GF-D8 (cell line): ENCODE measurements at places on chromosomes 6 and 20.

GRCh38 chr6:100662264-100662663 lies 197.5 kb upstream of the SIM1 start:
- no peak for DNase-seq

DNA sequence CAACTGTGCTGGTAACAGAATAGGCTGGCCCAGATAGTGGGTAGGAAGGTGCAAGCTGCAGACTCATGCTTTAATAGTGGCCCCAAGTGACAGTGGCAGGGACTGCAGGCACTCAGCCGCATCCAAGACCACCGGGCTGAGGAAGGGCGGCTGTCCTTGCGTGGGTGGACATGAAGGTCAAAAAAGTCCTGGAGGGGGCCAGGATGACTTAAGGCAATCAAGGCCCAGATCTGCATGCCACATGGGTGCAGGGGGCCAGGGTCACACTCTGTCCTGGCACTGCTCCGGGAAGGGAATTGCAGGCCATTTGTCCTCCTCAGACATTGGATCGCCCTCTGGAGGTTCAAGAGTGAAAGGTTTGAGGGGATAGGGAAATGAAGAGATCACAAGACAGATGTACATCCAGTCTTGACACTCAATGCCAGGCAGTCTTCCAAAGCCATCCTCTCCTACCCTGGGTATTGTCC lies 10.4 kb upstream of the VNN2 start:
- DNase-seq: peak; percentile 2

GRCh38 chr6:159360306-159360705 lies 191.1 kb downstream of the FNDC1 start:
- no peak for DNase-seq

GRCh38 chr6:41684311-41685180 lies 46.3 kb downstream of the MDFI start:
- DNase-seq: no peak

GRCh38 chr20:25076201-25076600 lies 5.7 kb downstream of the VSX1 start:
- DNase-seq: no peak

GRCh38 chr6:147037881-147038280 lies 166.3 kb upstream of the STXBP5 start:
- DNase-seq: no peak

DNA sequence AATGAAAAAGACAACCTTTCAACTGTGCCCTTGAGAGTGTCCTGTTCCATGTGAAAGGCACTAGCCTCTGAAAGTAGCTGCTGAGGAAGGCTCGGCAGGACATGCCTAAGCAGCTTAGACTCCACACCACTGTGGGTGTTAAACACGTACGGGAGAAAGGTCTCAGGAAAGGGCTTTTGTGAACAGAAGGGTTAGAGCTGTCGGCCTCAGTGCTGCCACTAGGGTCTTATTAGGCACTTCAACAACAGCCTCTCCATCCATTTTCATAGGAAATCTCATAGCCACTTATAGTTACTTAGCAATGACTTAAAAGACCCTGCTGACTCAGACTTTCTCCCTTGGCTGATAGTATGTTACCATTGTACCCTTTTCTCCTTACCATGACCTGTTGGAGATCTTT lies 662.8 kb downstream of the TBC1D32 start:
- DNase-seq: no peak

GRCh38 chr6:146095481-146095880 lies 66.6 kb downstream of the GRM1 start:
- no peak for DNase-seq

- DNase-seq: no peak
Measured at GRCh38 chr6:41164551-41165120, 1.7 kb upstream of the TREM2 start.

DNA sequence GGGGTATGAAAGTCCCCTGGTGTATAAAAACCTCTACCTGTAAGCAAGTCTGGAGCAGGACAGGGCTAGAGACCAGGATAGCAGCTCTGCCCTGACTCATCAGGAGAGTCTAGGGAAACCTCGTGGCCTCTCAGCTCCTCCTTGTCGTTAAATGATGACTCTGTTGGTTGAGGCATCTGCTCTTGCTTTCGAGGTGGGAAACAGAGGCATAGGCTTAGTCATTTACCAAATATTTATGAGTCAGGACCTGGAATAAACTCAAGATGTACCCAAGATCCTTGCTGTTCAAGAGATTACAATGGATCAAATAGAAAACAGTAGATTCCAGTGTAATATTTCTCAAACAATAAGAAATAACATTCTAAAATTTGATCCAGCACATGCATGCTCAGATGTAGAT lies 5.5 kb downstream of the MANBAL start:
- DNase-seq: no peak

- DNase-seq: no peak
Measured at GRCh38 chr6:48959251-48960060, 503.6 kb downstream of the MMUT start.

DNA sequence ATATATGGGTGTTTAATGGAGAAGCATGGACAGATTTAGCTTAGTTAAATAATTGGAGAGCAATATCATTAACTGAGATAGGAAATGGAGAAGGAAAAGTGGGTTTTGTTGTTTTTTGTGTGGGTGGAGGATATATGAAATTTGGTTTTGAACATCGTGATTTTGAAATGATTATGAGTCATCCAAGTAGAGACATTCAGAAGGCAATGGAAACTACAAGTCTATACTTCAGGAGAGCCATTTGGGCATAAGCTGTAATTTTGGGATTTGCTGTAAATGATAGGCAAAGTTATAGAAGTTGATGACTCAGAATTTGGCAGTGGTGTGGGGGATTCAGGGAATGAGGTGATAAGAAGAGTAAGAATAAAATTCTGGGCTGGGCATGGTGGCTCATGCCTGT lies 27.4 kb upstream of the FAM135A start:
- DNase-seq: no peak

- DNase-seq: no peak
Measured at GRCh38 chr6:65570340-65570739, 136.7 kb downstream of the EYS start.

- no peak for DNase-seq
Measured at GRCh38 chr6:36328600-36328999, 8.1 kb downstream of the BNIP5 start.

DNA sequence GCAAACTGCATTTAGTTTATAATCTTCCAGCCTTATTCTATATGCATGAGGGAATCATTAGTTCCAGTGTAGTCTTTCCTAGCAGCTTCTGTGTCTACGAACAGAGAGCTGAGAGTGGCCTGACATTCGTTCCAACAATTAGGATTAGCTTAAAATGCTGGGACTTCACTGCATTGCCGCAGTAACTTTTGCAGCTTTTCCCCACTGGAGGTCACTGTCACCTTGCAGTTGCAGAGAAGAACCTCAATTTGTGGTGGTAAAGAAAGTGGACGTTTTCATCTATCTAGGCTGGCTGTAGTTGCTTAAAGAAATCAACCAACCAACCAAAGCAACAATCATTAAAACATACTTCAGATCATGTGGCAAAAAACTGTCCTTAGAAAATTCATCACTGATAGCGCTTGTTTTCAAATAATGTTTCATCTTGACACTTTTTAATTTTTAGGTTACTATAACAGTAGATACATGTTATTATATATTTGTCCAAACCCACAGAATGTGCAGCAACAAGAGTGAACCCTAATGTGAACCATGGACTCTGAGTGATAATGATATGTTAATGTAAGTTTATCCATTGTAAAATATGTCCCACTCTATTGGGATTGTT lies 12.2 kb downstream of the MYLK4 start:
- DNase-seq: peak; percentile 4

GRCh38 chr6:77482981-77483380 lies 19.7 kb upstream of the HTR1B start:
- DNase-seq: no peak

DNA sequence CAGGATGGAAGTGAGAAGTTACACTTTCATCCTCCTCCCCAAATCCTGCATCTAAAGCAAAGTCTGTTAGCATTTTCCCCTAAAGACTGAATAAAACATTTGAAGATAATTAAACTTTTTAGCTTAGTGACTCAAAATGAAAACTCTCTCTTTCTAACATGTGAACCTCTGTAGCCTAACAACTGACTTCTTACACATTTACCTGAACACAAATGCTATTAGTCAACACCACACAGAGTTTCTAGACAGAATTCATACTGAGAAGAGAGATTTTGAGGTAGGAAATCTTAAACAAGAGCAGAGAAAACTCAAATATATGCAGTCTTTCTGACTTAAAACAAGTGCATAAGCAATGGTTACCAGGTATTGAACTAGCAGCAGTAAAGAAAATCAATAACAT lies 149.9 kb upstream of the SMLR1 start:
- no peak for DNase-seq

DNA sequence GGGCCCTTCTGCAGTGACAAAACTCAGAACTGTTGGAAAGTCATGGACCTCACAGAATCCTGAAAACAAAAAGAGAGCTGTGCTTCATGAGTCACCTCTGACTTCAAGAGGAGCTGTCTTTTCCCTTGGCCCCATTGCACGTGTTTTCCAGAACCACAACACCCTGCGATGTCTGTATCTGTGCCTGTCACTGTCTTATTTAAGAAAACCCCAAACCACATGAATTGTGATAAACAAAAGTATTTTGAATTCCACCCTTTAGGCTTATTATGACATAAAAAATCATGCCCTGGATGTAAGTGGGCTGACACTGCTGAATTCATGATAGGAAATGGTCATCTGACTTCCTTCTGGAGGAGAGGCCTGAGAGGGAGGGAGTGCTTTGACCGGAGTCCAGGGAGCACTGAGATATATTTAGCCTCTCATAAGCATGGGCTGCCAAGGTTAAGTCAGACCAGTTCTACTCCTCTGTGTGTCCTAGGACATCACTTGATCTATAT lies 96.4 kb upstream of the DUSP22 start:
- DNase-seq: no peak

DNA sequence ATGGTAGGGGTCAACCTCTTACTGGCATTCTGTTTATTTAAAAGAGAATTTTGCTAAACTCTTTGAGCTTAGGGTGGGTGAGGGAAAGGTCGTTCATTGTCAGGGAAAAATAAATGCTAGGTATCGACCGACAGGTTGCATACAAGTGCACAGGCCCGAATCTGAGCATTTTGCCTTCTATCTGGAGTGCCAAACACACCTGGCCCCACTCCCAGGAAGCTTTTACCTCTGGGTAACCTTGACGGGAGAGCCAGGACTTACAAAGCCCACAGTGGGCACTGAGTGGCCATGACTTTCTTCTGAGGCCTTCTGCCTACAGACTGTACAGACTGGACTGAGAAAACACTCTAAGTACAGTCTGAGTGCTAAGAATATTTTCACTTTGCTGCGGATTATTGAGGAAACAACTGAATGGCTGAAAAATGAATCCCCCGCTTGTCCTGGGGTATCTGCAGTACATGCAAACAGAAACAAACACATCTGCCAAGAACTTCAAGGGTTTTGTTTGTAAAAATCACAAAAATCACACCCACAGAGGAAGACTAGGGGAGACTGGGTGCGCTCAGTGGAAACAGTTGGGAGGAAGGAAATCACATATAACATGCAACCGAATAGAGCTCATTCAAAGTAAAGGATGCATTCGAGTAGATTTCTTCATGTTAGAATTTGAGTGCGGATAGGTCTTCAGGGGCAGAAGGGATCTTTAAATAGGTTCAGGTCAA lies 152.8 kb downstream of the NFATC2 start:
- no peak for DNase-seq

GRCh38 chr20:33645396-33645795 lies 16.7 kb upstream of the C20orf144 start:
- peak; percentile 37 for DNase-seq
